ENCODE measurements at places on chromosomes 16 and 17.

- no peak for DNase-seq
Measured at GRCh38 chr17:4276514-4276913, 12.7 kb upstream of the ANKFY1 start.

DNA sequence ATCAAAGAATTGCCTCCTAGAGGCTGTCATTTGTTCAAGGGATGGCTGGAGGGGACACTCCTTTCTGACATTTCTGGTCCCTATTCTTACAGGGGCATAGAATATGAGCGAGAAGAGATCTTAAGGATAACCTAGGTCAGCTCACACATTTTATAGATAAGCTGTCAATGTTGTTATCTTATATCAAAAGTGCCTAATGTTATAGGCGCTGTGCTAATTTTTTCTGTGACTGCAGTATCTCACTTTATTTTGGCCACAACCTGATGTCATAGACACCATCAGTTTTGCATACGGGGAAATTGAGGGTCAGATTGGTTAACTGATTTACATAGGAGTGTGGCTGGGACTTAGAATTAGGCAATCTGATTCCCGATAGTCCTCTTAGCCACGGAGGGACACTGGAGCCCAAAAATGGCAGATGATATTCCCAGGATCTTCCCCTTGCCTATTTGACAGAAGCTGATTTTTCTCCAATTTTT lies 1.2 kb downstream of the CPD start:
- DNase-seq: no peak

- no peak for DNase-seq
Measured at GRCh38 chr17:70736375-70736957, 567.1 kb downstream of the KCNJ2 start.

- no peak for DNase-seq
Measured at GRCh38 chr16:7997966-7998365, 592.3 kb downstream of the TMEM114 start.

DNA sequence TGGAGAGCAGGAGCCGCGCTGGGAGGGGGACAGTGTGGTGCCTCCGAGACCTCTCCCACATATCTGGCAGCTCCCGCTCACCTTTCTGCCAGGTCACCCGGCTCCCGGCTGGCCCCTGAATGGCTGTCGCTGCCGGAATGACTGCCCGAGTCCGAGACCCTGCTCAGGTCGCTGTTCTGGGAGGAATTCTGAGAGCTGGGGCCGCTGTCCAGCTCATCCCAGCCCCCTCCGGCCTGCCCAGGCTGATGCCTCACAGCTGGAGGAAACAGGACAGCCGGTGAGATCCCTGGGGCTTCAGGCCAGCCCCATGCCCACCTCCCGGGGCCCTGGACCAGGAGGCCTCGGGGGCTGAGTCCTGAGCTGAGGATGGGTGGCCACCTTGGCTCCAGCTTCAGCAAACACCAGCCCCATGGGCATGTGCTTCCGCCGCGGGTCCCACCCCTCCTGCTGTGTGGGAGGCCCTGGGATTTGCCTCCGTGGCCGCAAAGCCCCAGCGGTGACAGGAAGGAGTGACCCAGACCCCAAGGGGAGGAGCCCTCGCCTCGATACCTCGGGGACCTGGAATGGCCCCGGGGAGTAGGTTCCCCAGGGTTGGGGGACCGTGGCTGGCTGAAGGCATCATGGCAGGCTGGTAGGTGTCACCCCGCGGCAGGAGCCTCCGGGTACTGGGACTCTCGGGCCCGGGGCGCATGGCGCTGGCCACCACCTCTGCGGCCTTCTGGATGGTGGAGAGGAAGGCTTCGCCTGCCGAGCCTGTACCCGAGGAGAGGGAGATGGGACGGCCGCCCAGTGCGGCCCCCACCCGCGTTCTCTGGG lies 6.9 kb downstream of the TEPSIN start:
- DNase-seq: no peak
